ENCODE measurements at places on chromosomes 11 and 22.

- DNase-seq, result no peak
Observed at GRCh38 chr11:10331548-10332289, 26.8 kb downstream of the ADM start.

DNA sequence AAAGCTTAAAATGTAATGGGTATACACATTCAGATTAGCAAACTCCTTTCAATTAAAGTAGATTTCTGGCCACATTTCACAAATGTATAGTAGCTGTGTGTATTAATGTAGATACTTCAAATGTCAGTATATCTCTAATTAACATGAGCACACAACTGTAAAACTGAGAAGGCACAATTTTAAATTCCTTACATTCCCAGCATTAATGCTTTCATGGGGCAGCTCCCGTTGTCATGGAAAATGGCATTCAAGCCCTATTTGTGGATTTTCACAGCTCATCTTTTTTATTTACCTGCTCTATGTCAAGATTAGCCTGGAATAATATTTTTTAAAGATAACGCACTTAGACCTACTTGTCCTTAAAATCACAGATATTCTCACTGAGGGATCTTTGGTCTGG, 113.6 kb upstream of the SOX6 start:
- no peak for DNase-seq

- DNase-seq, result no peak
Observed at GRCh38 chr11:123125169-123125568, 63.2 kb upstream of the HSPA8 start.

- DNase-seq, result peak; percentile 47
Observed at GRCh38 chr11:125886997-125887372, 483 bp upstream of the HYLS1 start.

GRCh38 chr11:115242982-115243381, 261.2 kb downstream of the CADM1 start:
- peak; percentile 25 for DNase-seq

- no peak for DNase-seq
Observed at GRCh38 chr11:63816732-63817131, 3.5 kb downstream of the SPINDOC start.

DNA sequence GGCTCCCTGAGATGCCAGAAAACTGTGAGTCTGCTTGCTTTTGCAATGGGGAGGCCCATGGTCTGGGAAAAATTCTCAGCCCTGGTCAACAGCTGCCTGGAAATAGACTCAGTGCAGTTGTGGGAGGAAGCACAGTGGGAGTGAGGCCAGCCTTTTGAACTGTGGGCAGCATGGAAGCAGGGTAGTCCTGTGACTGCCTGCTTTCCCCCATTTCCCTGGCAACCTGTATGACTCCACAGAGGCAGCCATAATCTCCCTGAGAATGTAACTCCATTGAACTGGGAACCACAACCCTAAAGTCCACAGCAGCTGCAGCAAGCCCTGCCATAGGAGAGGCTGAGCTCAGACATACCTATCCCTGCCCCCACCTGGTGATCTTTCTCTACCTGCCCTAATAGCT, 494.6 kb upstream of the FAT3 start:
- no peak for DNase-seq

GRCh38 chr11:80783561-80783960, 1342.7 kb upstream of the TENM4 start:
- no peak for DNase-seq

DNA sequence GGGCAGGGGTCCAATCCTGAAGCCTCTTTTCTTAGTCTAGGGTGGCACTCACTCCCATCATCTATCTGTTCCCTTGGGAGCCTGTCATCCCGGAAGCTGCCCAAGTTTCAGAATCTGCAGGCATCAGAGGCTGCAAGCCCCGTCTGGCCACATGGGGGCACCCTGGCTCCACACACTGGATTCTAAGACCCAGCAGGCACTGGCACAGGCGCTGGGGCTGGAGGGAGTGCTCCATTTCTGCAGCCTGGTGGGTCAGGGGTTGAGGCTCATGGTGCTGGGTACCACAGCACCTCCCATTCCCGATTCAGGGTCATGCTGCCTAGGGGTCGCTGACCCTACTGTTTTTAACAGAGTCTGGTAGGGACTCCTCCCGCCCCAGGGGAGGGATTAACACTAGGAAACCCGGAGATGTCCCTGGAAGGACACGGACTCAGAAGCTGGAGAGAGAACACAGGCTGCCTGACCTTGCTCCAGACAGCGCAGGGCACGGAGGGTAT, 243.9 kb upstream of the SYN3 start:
- peak; percentile 45 for DNase-seq

- DNase-seq, result peak; percentile 64
Observed at GRCh38 chr11:10350334-10350733, 45.5 kb downstream of the ADM start.

- DNase-seq, result no peak
Observed at GRCh38 chr22:19972652-19973550, 31.3 kb upstream of the TXNRD2 start.

GRCh38 chr11:77175869-77176539, 48.0 kb downstream of the MYO7A start:
- no peak for DNase-seq

DNA sequence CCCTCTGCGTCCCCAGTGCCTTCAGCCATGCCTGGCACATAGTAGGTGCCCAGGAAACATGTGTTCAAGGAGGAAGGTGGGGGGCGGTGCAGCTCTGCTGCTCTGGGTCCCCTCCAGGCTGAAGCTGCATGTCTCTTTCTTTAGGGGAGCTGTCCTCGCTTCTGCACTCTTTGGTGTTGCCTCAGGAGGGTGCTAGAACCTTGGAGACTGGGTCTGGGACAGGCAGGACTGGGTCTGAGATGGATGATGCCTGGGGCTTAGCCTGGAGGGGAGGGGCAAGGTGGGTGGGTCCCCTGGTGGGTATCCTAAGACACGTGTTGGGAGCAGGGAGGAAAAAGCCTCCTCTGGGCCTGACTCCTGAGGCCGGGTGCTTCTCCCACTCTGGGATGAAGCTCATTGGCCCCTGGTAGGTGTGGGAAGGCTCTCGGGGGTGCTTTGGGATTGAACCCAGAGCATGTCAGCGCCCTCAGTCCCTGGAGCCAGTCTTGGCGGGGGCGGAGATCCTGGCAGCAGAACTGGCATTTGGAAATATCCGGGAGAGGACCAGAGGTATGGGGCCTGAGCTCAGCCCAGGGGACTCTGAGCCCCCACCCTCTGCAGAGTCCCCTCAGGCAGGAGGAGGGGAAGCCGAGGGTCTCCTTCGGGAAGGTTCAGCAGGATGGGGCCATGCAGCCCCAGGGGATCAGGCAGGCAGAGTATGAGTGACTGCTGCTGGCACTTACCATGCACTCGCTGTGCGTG, 6.7 kb upstream of the GSTP1 start:
- no peak for DNase-seq

- DNase-seq, result no peak
Observed at GRCh38 chr11:117913736-117914397, 15.3 kb downstream of the TMPRSS13 start.

- DNase-seq, result no peak
Observed at GRCh38 chr11:133269267-133269666, 263.0 kb downstream of the OPCML start.
